AG10803 (cell line): ENCODE measurements at places on chromosomes 5 and 9.

DNA sequence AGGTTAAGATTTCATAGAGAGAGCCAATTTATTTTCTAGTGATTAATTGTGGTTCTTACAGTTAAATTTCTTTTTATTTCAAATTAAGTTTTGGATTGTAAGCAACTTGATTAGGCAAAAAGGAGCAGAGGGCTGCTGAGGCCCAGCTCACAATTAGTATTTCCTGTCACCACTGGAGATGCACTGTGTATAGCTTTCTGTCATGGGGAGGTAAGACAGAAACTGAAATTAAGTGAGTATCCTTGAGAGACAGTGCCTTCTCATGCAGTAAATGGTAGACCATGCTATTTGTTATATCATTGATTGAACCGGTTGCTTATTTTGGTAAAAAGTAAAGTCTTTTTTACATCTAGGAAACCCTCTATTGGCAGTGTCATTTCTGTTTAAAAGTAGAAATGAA, 190.7 kb downstream of the CCDC171 start:
- DNase-seq = no peak

- no peak for DNase-seq
Measured at GRCh38 chr5:179376701-179377420, 31.6 kb upstream of the ADAMTS2 start.

DNA sequence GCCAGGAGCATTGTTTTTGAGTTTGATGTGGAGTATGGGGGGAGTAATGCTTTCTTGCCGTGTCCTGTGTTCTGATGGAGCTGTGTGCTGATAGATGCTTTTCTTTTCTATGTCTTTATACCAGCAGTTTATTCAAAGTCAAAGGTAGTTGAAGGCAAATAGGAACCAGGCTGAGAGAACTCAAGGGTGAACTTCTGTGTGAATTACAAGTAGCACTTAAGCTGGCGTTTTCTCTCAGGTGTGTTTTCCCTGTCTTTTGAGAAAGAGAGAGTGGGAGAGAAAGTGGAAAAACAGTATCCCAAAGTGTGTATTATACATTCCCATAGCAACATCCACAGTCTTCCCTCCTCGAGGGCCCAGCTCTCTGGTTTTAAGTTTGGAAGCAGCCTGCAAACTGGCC, 1.5 kb downstream of the TNFAIP8 start:
- no peak for DNase-seq

- DNase-seq = no peak
Measured at GRCh38 chr5:73966451-73966850, 340.5 kb downstream of the ARHGEF28 start.

DNA sequence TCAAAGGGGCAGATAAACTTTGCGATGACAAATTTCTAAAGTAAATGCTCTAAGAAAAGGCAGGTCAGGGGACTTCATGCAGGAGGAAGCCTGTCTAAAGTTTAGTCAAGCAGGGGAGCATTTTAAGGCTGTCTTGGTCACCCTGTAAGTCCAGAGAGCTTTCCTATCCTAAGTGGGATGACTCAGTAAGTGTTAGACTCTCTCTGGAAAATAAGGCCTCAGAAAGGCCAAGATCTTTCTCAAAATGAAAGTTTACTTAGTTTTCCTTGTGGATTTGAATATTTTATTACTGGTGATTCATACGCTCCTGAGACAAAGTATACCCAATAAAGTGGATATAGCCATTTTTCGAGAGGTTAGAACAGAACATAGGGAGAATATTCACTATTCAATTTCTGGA, 806.9 kb upstream of the CDH9 start:
- no peak for DNase-seq

GRCh38 chr5:143262393-143263174, 140.9 kb downstream of the NR3C1 start:
- DNase-seq = peak; percentile 85

DNA sequence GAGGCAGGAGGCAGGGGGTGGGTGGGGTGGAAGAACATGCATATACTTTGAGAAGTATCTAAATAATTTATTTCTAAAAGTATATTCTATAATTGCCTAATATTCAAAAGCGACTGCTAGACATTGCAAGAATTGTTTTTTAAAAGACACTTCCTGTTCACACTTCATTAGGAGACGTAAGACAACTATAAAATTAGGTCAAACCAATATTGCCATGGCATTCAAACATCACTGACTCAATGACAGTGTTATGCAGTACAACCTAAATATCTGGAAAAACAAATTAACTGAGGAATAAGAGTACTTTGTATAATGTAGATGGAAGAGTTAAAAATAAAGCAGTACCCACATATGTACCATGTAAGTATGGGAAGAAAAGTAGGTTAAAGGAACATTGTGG, 4.5 kb downstream of the CCNH start:
- no peak for DNase-seq

DNA sequence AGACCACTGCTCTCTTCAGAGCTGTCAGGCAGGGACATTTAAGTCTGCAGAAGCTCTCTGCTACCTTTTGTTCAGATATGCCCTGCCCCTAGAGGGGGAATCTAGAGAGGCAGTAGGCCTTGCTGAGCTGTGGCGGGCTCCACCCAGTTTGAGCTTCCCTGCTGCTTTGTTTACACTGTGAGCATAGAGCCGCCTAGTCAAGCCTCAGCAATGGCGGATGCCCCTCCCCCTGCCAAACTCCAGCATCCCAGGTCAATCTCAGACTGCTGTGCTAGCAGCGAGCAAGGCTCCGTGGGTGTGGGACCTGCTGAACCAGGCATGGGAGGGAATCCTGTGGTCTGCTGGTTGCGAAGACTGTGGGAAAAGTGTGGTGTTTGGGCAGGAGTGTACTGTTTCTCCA, 59.9 kb downstream of the CAVIN4 start:
- DNase-seq = no peak
